Vagina (tissue), 2 donors: ENCODE measurements at places on chromosomes 2 and 18. TPM values are rescaled to one million over a fixed set of nuclear protein-coding genes. Genes with fewer than 3 reads are reported as not detected.

The TRABD2A gene
- 5.4 TPM for total RNA-seq

DNA sequence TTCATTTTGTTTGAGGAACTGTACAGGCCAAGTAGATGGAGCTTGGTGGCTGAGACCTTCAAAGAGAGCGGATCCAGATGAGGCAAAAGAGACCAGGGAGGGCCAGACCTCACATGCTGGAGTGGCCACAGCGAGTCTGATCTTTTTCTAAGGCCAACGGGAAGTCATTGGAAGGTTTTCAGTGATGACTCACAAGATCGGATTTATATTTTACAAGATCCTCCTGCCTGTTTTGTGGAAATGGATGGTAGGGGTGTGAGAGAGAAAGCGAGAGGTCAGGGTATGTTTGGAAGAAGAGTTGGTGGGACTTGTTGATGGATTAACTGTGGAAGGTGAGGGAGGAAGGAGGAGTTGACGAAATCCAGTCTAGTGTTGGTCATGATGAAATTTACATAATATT, 44.6 kb upstream of the TUBA3D start:
- H3K27ac ChIP-seq, result no peak overlapping the region
- no peaks in the 10 kb centered on the region for H3K27me3 ChIP-seq
- no peak overlapping the region for H3K4me3 ChIP-seq
- no peaks in the 10 kb centered on the region for H3K4me1 ChIP-seq

The PJVK gene
- total RNA-seq, result 4.9 TPM

The CASP10 gene
- total RNA-seq, result 8.3 TPM

The ZSWIM2 gene
- total RNA-seq, result not detected

The REEP1 gene
- 13.5 TPM for total RNA-seq

- H3K27ac ChIP-seq, result no peak overlapping the region
- H3K27me3 ChIP-seq, result no peaks in the 10 kb centered on the region
- H3K4me3 ChIP-seq, result no peak overlapping the region
- DNase-seq, result no peak
These were observed 593.3 kb downstream of the CPS1 start for GRCh38 chr2:211149731-211150130.

- no peak for DNase-seq
- H3K27ac ChIP-seq, result no peak overlapping the region
- H3K4me1 ChIP-seq, result peaks cover 4% of the 10 kb centered on the region
- H3K27me3 ChIP-seq, result no peaks in the 10 kb centered on the region
- H3K36me3 ChIP-seq, result no peaks in the 10 kb centered on the region
These were observed 181.5 kb upstream of the ID2 start for GRCh38 chr2:8500124-8501054.

GRCh38 chr2:43318791-43319190, 92.4 kb upstream of the ZFP36L2 start:
- peaks cover 5% of the 10 kb centered on the region for H3K4me1 ChIP-seq
- no peaks in the 10 kb centered on the region for H3K27me3 ChIP-seq
- no peak overlapping the region for H3K4me3 ChIP-seq
- no peak overlapping the region for H3K27ac ChIP-seq
- no peak for DNase-seq

- H3K4me1 ChIP-seq, result peaks cover 9% of the 10 kb centered on the region
- H3K27me3 ChIP-seq, result no peaks in the 10 kb centered on the region
- no peak for DNase-seq
These were observed 90.2 kb downstream of the BCL11A start for GRCh38 chr2:60463249-60463648.

GRCh38 chr18:4068552-4069158, 386.5 kb downstream of the DLGAP1 start:
- H3K4me3 ChIP-seq, result no peak overlapping the region
- no peak overlapping the region for H3K27ac ChIP-seq
- no peak for DNase-seq
- H3K36me3 ChIP-seq, result no peaks in the 10 kb centered on the region
- H3K4me1 ChIP-seq, result no peaks in the 10 kb centered on the region

DNA sequence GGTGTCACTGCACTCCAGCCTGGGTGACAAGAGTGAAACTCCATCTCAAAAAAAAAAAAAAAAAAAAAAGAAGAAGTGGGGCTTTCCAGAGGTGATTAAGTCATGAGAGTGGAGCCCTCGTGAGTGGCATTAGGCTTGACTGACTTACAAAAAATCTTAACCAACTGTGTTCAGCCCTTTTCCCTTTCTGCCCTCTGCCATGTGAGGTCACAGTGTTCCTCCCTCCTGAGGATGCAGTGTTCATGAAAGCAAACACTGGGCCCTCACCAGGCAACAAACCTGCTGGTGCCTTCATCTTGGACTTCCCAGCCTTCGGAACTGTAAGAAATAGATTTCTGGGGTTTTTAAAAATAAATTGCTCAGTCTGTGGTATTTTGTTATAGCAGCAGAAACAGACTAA, 37.0 kb upstream of the METTL21A start:
- no peaks in the 10 kb centered on the region for H3K27me3 ChIP-seq
- H3K4me1 ChIP-seq, result no peaks in the 10 kb centered on the region
- H3K27ac ChIP-seq, result no peak overlapping the region
- H3K4me3 ChIP-seq, result no peak overlapping the region

The ARHGAP28 gene
- 7.6 TPM for total RNA-seq

GRCh38 chr18:76487782-76488181, 7.3 kb downstream of the ZNF516 start:
- DNase-seq, result no peak
- peak overlapping the region; percentile 97 for H3K27ac ChIP-seq
- peaks cover 48% of the 10 kb centered on the region for H3K4me1 ChIP-seq
- H3K36me3 ChIP-seq, result no peaks in the 10 kb centered on the region
- H3K27me3 ChIP-seq, result no peaks in the 10 kb centered on the region
